Fibroblast of skin of scalp (primary cell): ENCODE measurements at places on chromosomes 5 and 9.

DNA sequence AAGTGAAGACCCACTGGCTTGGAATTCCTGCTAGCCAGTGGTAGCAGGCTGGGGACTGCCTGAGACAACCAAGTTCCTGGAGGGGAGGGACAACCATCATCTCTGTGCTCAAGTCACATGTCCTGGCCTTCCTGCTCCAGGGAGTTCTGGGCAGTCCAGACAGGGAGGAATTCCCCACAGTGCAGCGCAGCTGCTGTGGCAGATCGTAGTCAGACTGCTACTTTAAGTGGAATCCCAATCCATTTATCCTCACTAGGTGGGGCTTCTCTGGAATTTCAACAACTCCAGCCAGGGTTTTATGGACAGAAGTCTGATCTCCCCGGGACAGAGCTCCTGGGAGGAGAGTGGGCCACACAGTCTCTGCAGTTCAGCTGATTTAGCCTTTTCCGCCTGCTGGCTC, 20.9 kb upstream of the OR5C1 start:
- DNase-seq, result no peak

DNA sequence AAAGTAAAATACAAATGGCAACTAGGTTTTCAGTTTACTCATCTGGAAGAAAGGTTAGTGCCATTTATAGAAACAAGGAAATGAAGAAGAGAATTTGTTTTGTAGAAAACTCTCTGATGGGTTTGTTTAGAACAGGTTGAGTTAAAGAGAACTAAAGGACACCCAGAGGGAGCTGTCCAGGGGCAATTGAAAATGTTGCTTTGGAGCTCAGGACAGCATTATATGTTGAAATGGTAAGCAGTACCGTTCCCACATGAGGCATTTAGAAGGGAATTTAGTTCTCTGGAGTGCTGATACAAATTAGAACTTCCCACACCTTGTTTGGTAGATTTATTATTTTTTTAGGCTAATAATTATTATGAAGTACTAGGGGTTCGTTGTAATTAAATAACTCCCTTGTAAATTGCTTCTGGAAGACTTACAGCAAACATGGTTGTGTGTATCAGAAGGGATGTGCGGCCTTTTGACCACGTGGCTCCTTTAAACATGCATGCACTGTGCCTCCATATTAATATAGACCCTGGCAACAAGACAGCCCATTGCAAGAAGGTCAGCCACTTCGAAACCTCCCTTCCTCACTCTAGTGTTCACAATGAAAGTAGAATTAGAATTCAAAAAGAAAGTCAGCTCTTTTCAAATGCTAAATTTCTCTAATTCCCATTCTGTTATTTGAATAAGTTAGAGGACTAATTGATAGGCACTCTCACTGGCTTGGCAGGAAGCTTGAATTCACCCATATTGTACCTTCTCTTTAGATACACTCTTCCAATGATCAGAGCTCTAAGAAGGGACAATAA, 71.7 kb downstream of the ZNF462 start:
- no peak for DNase-seq

DNA sequence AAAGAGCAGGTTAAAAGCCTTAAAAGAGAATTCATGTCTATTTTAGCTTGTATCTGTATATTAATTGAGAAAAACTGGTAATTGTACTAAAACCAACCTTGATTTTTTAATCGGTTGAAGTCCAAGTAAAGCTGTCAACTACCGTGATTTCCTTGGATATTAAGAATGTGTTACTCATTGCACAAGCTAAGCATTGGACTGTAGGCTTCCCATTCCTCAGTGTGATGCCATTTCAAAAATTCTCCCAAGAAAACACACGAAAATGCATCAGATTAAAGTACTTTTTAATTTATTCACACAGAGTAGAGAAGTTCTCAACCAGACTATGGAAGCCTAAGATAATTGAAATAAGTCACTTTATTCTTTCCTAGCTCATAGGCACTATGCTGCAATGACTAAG, 761.4 kb upstream of the TYRP1 start:
- DNase-seq, result peak; percentile 51

DNA sequence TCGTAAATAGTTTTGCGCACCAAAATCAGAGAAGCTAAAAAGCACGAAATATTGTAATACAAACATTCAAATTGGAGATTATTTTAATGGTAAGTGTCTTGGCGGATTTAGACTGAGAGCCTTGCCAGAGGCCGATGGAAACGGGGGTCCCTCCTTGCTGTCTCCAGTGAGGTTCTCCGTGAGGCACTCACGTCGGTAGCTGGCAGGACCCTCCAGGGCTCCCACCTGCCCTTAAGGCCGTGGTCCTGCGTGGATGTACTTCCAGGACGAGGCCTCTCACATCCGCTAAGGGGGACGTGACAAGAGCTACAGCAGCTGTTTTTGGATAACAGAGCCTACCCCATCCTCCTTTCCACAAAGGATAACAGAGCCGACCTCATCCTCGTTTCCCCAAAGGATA, 7.9 kb downstream of the NKD2 start:
- no peak for DNase-seq

DNA sequence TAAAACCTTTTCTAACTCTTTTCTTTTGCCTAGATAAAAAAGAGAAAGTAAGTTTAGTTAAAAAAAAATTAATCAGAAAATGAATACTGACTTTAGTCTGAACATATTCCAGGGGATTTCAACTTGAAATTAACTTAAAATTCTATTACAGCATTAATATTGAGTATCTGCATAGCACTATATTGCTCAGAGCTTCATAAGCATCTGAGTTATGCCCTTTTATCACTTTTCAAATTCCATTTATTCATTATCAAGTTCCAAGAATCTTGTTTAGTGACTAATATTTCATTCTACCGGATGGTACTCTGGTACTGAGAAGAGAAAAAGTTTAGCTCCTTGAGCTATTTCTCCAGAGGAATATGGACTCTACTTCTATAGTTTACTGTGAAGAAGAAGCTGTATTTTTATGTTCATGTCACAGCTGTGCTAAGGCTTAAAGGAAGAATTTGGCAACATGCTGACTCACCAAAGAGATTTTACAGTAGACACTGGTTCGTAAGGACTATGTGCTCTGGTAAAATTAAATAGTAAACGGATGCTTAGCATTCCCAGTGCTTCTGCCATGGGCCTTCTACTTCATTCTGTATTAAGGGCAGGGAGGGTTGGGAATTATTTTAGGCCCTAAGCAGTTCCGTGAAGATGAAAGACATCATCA, 285.2 kb upstream of the SEMA6A start:
- peak; percentile 8 for DNase-seq

GRCh38 chr5:60568646-60569045, 131.3 kb downstream of the DEPDC1B start:
- no peak for DNase-seq

GRCh38 chr9:112408275-112408674, 28.4 kb downstream of the HSDL2 start:
- DNase-seq, result no peak

GRCh38 chr5:108720391-108720790, 27.3 kb upstream of the FER start:
- peak; percentile 8 for DNase-seq

GRCh38 chr5:81226949-81227348, 6.2 kb upstream of the CKMT2 start:
- no peak for DNase-seq

DNA sequence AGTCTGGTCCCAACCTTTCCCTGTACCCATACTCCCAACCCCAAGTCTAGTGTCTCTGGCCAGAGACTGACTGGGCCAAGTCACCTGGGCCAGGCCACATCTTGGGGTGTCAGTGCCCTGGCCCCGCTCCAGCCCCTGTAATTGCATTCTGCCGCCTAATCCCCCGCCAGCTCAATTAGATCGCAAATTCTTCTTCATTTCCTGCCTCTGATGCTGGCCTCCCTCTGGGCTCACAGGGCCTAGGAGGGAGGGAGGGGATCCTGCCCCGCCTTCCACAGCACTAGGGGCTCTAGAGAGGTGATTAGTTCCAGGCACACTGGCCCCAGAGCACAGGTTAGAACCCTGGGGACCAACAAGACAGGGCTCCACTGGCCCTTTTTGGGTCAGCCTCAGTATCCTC, 5.5 kb downstream of the CXXC5 start:
- DNase-seq, result no peak

DNA sequence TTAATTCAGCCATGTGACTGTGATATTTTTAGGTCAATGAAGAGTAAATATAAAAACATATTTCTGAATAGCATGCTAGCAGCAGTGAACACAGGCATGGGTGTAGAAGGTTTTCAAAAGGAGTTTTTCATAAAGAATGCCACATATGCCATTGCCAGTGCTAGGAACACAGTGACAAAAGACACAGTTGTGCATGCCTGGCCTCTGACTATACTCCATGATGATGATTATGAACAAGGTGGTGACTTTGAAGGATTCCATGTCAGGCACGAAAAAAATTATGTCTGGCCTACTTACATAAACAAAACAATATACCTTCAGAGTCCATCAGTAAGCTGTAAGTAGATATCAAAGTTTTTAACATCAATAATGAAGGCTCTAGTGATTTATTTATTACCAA, 438.7 kb downstream of the TLE1 start:
- no peak for DNase-seq

- peak; percentile 97 for DNase-seq
Observed at GRCh38 chr9:16191691-16192402, 639.0 kb downstream of the CCDC171 start.

- DNase-seq, result no peak
Observed at GRCh38 chr9:133073086-133074014, 11.6 kb downstream of the CEL start.

DNA sequence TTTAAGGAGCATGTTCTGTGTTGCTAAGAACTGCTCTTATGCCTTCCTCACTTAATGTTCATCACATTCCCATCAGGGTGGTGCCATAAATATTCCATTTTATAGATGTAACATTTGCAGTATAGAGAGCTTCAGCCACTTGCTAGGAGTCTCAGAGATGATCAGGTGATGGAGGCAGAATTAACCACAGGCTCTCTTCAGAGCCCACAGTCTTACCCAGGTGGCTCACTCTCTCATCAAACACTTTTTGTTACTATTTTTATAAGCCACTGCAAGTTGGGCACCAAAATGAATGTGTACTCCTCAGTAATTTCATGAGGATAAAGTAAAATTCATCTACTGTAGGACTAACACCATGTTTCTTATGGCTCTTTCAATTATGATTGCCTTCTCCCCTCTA, 491.5 kb upstream of the DAP start:
- no peak for DNase-seq

- DNase-seq, result no peak
Observed at GRCh38 chr5:177595026-177595585, 3.1 kb downstream of the TMED9 start.

GRCh38 chr9:83629433-83630104, 6.6 kb downstream of the IDNK start:
- no peak for DNase-seq
